Mesendoderm (in vitro differentiated cells): ENCODE measurements at places on chromosomes 12 and 14.

DNA sequence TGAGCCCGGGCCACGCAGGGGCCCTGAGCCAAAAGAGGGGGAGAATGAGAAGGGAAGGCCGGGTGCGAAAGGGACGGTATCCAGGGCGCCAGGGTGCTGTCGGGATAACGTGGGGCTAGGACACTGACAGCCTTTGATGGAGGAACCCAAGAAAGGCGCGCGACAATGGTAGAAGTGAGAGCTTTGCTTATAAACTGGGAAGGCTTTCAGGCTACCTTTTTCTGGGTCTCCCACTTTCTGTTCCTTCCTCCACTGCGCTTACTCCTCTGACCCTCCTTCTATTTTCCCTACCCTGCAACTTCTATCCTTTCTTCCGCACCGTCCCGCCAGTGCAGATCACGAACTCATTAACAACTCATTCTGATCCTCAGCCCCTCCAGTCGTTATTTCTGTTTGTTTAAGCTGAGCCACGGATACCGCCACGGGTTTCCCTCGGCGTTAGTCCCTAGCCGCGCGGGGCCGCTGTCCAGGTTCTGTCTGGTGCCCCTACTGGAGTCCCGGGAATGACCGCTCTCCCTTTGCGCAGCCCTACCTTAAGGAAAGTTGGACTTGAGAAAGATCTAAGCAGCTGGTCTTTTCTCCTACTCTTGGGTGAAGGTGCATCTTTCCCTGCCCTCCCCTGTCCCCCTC is 3.0 kb downstream of the SSTR1 start:
- no peak for DNase-seq

- DNase-seq = no peak
Measured at GRCh38 chr12:127416796-127417195, 850.2 kb upstream of the TMEM132C start.

- DNase-seq = no peak
Measured at GRCh38 chr14:93533842-93534241, 103.1 kb downstream of the UNC79 start.

DNA sequence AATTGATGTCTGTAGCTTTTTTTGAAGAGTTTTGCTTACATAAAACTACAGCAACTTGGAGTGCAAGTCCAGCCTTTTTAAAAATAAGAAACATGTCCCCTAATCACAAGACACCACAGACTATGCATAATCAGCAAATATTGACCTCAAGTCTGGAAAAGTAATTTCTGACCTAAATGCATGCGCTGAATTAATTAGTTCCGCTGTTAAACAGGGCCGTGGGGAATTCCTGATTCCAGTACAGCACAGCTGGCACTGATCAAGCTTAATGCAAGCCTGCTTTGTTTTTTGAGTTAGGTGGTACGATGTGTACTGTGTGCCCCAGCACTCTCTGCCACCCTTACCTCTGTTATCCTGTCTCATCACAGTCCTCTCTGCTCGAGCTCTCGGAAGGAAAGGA is 9.2 kb downstream of the MLH3 start:
- DNase-seq = no peak

GRCh38 chr14:54839701-54840119 is 62.9 kb downstream of the GCH1 start:
- DNase-seq = no peak

DNA sequence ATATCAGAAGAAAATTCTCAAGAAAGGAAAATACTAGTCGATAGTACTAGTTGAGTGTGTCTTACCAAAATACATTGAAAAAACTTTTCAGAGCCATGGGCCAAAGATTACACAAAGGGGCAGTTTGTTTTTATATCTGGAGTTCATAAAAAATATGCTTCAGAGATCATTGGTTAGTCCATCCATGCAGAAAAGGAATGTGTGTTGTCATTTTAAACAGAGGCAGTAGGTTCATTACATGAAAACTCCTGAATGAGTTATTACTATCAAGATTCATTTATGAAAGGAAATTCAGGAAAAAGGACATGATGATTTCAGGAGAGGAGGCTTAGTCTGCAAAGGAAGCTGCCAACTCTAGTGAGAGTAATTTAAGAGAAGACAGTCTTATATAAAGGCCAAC is 354.8 kb downstream of the AEBP2 start:
- DNase-seq = no peak

- DNase-seq = no peak
Measured at GRCh38 chr14:90740081-90740480, 76.1 kb downstream of the TTC7B start.

DNA sequence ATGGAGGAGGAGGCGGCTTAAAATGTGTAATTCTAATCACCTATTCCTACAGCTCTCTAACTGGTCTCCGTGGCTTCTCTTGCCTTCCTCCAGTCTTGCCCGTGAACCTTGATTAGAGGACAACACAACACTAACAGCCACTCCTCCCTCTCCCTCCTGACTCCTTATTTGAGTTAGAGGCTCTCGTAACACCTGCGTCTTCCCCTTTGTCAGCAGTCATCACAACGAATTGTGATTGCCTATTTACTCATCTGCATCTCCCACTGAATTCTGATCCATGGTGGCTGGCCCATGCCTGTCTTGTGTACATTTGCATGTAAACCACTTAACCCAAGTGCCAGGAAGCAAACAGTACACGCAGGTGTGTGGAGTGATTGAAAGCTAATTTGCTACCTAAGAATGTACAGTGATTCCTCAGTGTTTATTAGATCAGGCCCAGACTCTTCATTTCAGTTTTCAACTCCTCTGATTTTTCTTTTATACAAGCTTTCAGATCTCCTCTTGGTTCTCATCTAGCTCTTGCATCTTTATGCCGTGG is 154.5 kb downstream of the MON2 start:
- no peak for DNase-seq

DNA sequence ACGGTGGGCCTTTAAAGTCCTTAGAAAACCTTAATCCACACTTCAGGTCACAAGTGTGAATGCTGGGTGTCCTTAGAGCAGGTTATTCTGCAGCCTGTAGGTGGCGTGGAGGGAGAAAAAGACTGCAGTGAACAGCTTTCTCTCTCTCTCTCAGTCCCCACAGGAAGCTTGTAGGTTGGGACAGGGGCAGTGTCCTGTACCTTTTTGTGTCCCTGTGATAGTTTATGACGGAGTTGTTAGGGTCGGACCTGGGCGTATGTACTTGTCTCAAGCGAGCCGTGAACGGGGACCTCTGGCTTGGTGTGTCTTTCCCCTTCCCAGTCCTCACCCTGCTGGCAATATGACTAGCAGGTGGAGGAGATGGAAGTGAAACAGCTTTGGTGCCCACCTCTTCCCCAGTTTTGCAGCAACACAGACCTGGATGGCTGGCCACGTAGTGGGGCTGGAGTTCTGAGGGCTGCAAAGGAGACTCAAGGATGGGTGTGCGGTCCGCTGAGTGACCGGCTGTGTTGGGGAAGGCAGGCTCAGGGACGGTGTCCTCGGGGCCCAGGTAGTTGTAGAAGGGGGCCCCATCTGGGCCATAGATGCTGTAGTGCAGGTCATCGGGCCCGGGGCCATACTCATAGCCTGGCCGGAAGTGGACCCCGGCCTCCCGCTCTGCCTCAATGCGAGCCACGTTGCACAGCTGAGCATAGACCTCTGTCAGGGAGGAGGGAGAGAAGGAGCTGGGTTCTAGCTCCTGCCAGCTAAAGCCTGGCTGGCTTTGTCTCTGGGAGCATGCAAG is 8.9 kb downstream of the ISCA2 start:
- DNase-seq = peak; percentile 82

DNA sequence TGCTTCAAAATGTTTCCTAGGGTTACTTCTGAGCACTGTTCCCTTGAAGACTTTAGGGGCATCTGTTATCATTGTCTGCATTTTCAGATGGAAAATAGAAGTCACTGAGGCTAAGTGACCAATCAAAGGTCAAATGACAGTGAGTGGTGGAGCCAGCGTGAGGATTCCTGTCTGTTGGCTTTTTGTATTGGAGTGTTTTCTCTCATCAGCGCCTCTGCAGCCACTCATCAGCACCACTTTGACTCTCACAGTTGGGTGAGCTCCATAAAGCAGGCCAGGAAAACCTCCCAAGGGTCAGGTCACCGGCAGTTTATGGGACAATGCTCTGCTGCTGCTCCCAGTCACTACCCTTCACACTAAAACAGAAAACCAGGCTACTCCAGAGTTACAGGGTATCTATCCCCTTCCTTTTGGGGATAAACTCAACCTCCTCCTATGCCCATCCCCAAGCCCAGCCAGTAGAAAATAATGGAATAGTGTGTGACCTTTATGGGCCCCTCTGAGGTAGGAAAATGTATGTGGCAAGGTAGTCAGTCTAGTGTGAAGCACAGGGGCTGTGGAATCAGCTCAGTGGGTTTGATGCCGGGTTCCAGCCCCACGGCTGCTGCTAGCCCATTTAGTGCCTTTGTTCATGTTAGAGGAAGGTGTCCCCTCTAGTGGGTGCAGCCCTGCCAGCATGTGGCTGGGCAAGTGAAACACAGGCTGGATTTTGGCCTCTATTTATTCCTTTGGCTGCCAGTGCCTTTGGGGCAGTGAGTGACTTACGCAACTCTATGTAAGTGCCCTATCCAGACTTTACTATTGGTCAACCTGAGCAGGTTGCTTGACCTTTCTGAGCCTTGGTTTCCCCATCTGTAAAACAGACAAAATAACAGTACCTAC is 133.8 kb upstream of the CPM start:
- DNase-seq = no peak

DNA sequence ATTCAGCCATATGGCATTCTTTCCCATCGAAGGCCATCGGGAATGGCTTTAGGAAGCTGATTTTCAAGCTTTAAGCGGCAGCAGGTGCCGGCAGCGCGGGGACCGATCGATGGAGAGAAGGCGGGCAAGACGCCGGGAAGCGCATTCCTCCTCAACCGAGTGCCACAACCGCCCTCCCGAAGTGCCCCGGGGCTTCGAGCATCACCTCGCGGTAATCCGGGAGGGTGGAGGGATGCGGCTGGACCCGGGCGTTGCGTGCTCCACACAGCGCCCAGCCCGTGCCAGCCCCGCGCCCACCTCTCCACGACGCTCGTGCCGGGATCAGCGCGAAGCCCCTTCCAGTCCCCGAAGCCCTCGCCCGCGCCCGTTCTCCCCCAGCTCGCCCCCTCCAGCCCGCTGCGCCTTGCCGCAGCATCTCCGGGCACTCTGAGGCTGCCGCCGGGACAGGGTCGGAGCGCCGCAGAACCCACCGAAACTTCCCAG is 3.2 kb downstream of the USP44 start:
- DNase-seq = peak; percentile 74

- peak; percentile 74 for DNase-seq
Measured at GRCh38 chr12:122203301-122204166, at the start of gene B3GNT4. Gene B3GNT4, plus strand, starts transcription at chr12:122203709. Its CDS starts 910 bp downstream, at chr12:122204619.

- no peak for DNase-seq
Measured at GRCh38 chr14:104349950-104350349, 211.6 kb downstream of the KIF26A start.
